ENCODE measurements at places on chromosomes 13 and 19. TPM values are rescaled to one million over a fixed set of nuclear protein-coding genes. Genes with fewer than 3 reads are reported as not detected.

FOSB gene
- polyA plus RNA-seq, result 18.4 TPM

- H3K4me3 ChIP-seq, result no peak overlapping the region
- no peaks in the 10 kb centered on the region for H3K27me3 ChIP-seq
- DNase-seq, result no peak
- no peaks in the 10 kb centered on the region for H3K36me3 ChIP-seq
- H3K27ac ChIP-seq, result no peak overlapping the region
Measured at GRCh38 chr13:86870444-86870843, 800.7 kb upstream of the SLITRK5 start.

DNA sequence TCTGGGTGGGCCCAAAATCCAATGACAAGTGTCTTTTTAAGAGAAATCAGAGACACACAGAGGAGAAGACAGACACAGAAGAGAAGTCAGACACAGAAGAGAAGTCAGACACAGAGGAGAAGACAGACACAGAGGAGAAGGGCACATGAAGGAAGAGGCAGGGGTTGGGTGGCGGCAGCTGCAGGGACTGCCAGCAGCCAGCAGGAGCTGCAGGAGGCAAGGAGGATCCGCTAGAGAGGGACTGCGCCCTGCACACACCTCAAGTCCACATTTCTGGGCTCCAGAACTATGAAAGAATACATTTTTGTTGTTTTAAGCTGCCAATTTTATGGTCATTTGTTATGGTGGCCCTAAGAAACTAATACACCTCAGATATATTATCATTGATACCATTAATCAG, 140.6 kb downstream of the ZIC5 start:
- no peaks in the 10 kb centered on the region for H3K36me3 ChIP-seq
- no peak overlapping the region for H3K27ac ChIP-seq
- DNase-seq, result no peak

GRCh38 chr19:21586311-21587116, 81.1 kb downstream of the ZNF429 start:
- no peaks in the 10 kb centered on the region for H3K27me3 ChIP-seq
- H3K4me3 ChIP-seq, result peak overlapping the region; percentile 40
- no peak overlapping the region for H3K27ac ChIP-seq
- H3K4me1 ChIP-seq, result no peaks in the 10 kb centered on the region
- DNase-seq, result peak; percentile 78

- H3K4me3 ChIP-seq, result no peak overlapping the region
- no peaks in the 10 kb centered on the region for H3K27me3 ChIP-seq
- no peak overlapping the region for H3K27ac ChIP-seq
- no peaks in the 10 kb centered on the region for H3K4me1 ChIP-seq
- no peaks in the 10 kb centered on the region for H3K36me3 ChIP-seq
Measured at GRCh38 chr19:49073514-49074378, 1.2 kb upstream of the KCNA7 start.

DNA sequence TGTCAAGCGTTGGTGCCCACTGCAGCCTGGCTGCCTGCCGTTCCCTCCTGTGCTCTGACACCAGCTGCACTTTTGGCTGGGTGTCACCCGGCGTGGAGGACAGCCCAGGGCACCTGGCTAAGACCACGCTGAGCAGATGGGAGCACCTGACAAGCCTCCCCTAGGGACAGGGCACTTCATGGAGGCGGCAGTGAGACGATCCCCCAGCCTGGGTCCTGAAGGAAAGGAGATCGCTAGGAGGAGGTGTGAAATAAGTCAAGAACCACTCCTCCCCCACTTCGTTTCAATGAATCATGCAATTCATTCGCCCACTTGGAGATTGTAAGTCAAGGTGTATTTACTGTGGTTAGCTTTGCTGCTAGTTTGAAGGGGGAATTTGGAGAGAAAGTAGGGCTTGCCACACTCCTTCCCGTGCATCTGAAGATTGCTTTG, 38.8 kb downstream of the VSTM2B start:
- no peak overlapping the region for H3K27ac ChIP-seq
- DNase-seq, result no peak
- H3K4me1 ChIP-seq, result no peaks in the 10 kb centered on the region

GRCh38 chr19:41787055-41787454, 9.3 kb upstream of the CEACAM3 start:
- DNase-seq, result no peak
- H3K4me3 ChIP-seq, result no peak overlapping the region

DNA sequence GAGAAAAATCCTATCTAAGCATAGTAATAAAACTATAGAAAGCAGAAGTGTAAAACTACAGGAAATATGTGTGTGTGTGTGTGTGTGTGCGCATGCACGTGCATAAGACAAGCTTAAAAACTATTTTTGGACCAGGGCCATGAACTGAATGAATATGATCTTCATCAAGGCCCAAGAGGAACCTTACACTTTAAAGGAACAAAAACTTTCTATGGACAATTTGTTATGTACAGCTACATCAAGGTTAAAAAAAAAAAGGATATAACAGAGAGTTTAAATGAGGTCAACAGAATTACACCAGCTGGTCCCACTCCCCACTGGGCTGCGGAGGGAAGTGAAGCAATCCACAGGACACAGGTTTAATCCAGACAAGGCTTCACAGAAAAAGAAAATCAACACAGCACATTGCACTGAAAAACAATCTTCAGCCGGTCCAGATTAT, 151.1 kb downstream of the LHFPL6 start:
- H3K4me1 ChIP-seq, result peaks cover 10% of the 10 kb centered on the region
- H3K4me3 ChIP-seq, result no peak overlapping the region
- DNase-seq, result no peak
- no peak overlapping the region for H3K27ac ChIP-seq

DNA sequence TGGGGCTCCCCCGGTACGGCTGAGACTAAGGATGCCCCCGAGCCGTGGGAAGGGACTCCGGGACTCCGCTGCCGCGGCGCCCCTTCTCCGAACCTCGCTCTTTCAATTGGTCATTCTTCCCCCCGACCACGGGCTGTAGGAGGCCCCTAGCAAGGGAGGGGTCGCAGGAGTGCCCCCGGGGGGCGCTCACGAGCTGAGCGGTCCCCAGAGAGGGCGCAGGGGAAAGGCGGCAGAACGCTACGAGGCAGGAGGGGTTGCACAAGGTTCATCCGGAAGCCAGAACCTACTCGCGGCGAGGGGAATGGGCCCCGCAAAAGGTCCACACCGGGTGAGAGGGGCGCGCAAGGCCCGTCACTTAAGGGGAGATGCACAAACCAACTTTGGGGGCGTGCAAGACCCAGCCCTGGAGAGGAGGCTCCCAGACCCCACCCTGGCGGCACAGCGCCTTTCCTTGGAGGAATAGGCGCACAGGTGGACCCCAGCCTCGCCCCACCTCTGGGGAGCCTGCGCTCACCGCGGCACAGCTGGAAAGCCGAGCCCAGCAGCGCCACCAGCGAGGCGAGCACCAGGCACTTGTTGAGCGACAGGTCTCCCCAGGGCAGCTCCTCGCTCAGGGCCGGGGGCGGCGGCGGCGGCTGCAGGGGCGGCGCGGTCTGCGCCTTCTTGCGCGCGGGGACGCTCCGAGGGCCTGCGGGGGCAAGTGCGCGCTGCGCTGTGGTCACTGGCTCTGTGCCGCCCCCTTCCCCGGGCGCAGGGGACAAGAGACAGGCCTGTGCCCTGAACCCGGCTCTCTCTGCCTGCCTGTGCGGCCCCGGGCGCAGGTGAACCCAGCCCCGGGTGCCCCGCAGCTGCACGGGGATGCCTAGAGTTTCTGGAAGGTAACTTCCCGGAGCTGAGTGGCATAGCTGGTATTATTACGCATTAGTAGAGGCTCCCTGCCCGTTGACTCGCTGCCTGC, 2.8 kb downstream of the JSRP1 start:
- no peak overlapping the region for H3K4me3 ChIP-seq
- no peak overlapping the region for H3K27ac ChIP-seq
- no peak for DNase-seq
- no peaks in the 10 kb centered on the region for H3K27me3 ChIP-seq
- no peaks in the 10 kb centered on the region for H3K36me3 ChIP-seq

- H3K4me3 ChIP-seq, result no peak overlapping the region
- H3K27me3 ChIP-seq, result no peaks in the 10 kb centered on the region
- no peak for DNase-seq
- no peaks in the 10 kb centered on the region for H3K36me3 ChIP-seq
- H3K4me1 ChIP-seq, result no peaks in the 10 kb centered on the region
- no peak overlapping the region for H3K27ac ChIP-seq
Measured at GRCh38 chr13:80717776-80718175, 376.9 kb upstream of the SPRY2 start.
